ENCODE measurements at places on chromosomes 11 and 22.

DNA sequence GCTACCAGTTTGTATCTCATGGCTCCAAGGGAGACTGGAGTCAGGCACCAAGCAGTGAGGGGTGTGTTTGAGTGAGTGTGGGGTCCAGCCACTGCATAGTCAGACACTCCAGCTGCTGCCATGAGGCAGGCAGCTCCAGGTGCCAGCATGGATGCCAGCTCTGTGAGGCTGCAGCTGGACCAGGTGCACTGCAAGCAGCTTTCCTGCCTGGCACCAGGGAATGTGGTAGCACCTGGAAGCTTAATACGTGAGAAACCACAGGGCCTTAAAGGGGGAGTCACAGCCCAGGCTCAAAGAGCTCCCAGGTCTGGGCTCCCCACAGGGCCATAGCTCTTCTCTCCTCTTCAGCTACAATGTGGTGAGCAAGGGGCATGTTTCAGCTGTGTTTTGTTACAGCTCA, 817.8 kb upstream of the LUZP2 start:
- no peak for DNase-seq

DNA sequence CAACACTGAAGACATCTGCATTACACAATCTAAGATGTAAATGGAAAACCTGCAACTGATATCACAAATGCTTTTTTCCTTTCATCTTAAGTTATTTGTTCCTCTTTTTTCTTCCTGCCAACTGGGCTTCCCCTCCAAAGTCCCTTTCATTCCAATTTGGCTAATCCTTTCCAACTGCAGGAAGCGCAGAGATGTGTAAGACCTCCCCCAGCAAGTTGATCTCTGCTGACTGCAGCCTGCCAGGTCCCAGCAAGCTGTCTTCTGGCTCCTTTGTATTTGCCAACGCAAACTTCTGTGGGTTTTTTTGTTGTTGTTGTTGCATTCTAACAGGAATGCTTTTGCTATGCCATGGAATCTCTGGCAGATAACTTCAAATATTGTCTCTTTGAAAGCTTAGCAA, 38.5 kb upstream of the LRRC4C start:
- no peak for DNase-seq

DNA sequence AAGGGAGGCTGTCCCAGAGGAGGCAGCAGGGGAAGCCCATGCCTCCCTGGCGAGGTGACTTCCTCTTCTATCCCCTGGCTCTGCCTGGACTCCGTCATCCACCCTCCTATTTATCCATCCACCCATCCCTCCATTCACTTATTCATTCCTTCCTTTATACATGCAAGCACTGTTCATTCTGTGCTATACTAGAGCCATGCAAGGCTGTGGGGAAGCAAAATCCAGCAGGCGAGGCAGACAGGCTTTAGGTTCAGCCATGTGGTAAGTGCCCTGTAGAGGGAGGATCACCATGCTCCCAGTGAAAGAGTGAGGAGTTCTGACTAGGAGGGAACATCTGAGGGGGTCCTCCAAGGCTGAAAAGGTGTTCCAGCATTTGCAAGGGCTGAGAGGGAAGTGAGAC, 1.2 kb upstream of the NAALADL1 start:
- DNase-seq, result no peak

DNA sequence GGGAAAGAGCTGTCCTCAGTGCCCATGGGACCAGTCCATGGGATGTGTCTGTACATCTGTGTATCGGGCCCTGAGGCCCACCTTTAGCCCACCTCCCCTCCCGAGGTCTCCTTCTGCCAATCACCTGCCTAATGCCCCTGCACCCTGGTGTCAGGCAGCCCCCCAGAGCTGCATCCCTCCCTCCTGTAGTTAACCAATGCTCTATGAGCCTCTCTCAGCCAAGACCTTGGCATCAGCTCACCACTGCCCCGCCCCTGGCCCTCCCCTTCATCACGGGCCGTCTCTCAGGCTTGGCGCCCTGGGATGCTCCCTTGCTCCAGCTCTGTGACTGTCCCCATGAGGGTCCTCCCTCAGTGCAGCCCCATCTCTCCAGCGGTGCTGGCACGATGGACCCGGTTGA, 18.5 kb downstream of the MGAT3 start:
- DNase-seq, result no peak
